ENCODE measurements at places on chromosomes 3 and 15.

DNA sequence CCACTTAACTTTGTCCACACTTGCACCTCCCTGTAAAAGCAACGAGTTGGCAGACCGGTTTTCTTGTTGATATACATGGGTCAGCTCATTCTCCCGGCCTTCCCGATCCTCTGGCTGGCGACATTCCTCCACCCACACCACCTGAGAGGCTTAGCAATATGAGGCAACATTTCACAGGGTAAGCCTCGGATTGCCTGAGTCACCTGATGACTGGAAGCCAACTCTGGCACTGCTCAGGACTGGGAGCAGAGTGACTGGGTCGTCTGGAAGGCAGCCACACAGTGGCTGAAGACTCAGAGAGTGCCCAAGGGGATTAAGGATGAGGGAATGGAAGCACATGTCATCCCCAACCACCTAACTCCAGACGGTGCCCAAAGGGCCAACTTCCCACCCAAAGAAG lies 9.8 kb downstream of the HOMER2 start:
- DNase-seq: no peak

DNA sequence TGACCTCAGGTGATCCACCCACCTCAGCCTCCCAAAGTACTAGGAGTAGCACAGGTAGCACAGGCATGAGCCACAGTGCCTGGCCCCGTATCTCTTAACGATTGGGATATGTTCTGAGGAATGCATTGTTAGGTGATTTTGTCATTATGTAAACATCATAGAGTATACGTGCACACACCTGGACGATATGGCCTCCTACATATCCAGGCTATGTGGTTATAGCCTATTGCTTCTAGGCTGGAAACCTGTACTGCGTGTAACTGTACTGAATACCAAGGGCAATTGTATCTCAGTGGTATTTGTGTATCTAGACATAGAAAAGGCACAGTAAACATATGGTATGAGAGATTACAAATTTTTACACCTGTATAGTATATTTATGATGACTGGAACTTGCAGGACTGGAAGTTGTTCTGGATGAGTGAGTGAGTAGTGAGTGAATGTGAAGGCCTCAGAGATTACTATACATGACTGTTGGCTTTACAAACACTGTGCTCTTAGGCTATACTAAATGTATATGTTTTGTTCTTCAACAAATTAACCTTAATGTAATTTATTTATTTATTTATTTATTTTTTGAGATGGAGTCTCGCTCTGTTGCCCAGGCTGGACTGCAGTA lies 120.7 kb downstream of the MBNL1 start:
- no peak for DNase-seq

DNA sequence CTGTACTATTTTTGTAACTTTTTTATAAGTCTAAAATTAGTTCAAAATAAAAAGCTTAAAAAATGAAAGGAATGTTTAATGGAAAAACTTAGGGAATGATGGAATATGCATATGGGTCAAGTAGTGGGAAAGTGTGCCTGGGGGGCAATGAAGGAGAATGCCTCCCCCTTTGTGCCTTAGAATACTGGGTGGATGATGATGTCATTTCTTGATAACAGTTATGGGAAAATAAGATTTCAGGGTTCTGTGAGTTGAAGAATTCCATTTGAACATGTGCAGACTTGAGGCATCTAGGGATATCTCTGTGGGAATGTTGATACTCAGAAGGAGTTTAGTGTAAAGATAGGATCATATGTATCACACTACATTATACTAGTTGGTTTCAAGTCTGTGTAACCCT lies 13.8 kb downstream of the WDR93 start:
- no peak for DNase-seq

DNA sequence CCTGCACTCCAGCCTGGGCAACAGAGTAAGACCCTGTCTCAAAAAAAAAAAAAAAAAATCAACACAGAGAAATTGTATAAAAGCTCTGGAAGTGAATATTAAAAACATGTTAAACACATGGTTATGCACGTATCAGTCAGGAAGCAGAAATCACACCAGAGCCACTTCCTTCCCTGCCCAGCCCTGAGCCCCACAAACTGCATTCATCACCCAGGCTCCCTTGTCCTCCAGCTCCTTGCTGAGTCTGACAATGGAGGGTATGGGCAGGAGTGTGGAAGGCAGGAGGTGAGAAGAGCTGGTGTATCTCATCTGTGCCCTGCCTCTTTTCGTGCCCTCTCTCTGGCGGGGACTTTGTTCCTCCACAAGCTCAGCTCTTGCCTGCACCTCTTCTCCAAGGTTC lies 12.1 kb upstream of the LOXL1 start:
- no peak for DNase-seq

DNA sequence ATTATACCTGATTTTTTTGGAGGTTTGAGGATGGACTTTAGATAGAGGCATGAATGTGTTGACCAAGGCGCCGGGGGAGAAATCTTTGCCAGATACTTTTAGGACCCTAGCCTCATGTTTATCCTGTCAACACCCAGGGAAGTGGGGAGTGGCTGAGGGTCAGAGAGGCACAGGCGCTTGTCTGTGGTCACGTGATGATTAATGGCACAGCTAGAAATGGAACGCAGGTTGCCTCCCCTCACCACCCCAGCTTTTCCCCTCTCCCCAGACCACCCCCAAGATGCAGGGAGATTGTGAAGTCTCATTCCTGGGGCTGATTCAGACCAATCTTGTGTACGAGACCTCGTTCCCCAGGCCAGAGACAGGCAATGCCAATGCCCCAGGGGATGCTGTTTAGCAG lies 218.4 kb upstream of the LINGO1 start:
- no peak for DNase-seq

Data from GM06990 (cell line).